ENCODE measurements at places on chromosomes 1 and 21. TPM values are rescaled to one million over a fixed set of nuclear protein-coding genes. Genes with fewer than 3 reads are reported as not detected.
A peak's percentile ranks its signal among the peaks of the same experiment; 100 is the strongest.

RHD gene
- not detected for total RNA-seq

DNA sequence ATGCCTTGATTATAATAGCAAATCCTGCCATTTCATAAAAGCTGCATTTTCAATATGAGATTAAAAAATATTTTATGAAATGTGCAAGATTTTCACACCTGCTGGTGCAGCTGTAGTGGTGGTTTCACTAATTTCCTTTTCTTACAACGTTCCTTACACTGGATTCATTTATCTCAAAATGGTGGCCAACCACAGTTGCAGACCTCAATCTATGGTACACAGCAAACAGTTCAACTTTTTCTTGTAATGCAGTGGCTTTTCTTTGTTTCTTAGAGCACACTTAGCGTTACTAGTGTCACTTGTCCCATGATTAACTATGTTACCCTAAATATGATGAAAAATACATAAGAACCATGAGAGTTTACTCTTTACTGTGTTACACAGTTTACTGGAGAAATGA lies 32.7 kb downstream of the FCER1A start:
- DNase-seq: no peak

TOR1AIP2 gene
- 51.4 TPM for total RNA-seq

ADAMTSL4 gene
- 0.86 TPM for total RNA-seq

GRCh38 chr1:24351918-24352627 lies 32.9 kb downstream of the GRHL3 start:
- peak; percentile 88 for DNase-seq

SAMSN1 gene
- total RNA-seq: 69.1 TPM

DNA sequence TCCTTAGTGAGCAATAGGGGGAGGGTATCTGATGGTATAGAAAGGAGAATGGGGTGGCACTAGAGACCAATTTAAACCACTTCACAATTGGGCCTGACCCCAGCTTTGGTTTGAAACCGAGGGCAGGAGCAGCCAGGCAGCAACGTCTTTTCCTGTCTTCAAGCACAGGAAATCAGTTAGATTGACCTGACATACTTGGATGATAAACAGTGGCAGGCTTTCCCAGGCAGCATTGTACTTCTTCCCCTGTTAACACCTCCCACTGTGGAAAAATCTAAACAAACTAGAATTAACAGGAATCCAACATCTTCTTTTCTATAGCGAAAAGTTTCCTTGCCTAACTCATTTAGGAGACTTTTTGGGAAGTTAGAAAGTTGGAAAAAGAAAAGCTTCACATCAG lies 40.6 kb downstream of the SELL start:
- no peak for DNase-seq

DNA sequence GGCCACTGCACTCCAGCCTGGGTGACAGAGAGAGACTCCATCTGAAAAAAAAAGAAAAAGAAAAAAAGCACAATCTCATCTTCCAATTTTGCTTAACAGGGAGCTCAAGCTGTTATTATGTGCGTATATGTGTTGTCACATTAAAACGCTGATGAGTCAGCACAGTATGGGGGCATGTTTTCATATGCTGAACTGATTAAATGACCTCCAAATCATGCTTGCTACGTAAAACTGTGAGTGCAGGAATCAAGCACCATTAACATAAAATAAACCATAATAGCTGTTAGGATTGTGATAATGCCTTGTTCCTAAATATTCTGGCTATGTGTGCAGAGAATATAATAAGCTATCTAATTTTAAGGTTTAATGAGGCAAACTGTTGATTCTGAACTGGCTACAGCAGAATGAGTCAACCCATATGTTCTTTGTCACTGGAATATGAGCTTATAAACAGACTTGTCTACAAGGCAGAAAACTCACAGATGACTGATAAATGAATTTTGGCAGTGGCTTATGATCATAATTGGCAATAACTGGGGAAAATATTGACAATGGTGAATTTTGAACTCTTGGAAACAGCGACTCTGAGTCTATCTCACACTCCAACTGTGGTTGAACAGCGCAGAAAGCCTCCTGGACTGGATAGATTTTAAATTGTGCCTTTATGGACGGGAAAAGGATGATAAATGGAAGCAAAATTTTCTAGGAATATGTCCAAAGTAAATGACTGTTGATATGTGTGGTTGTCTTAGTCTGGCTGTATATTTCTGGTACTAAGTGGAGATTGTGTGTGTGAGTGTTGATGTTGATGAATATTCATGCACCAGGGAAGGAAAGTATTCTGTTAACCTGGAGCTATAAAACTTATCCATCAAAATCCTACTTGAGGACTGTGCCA lies 75.5 kb downstream of the VCAM1 start:
- no peak for DNase-seq

DNA sequence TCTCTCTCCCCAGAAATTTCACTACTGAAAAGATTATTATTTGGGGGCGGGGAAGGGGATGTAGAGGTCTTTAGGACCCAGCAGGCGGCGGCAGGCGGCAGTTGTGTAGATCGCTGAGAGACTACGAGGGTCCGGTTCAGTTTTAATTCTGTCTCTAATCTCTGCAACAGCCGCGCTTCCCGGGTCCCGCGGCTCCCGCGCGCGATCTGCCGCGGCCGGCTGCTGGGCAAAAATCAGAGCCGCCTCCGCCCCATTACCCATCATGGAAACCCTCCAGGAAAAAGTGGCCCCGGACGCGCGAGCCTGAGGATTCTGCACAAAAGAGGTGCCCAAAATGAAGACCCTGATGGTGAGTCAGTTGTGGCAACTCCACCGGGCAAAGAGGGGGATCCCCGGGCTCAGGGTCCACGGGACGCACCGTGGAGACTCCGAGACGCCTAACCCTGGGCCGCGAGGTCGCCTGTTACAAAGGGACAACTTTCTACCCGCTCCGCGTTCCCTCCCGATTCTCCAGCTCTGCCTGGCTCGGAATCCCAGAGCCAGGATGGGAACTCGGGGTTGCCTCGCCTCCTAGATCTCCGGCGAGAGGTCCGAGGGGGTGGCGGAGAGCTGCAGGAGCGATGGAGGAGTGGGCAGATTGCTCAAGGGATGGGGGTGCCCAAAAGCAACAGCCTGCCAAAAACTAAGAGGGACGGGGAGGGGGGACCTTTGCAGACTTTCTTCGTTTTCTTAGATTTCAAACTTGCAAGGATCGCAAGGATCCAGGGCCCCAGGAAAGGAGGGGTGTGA lies at the start of gene ST6GALNAC5:
Gene ST6GALNAC5 (plus strand): TSS at position 139 of the 789 bp plus-strand sequence.
- DNase-seq: peak; percentile 2
